ENCODE measurements at places on chromosomes 2 and 18.

GRCh38 chr2:150135223-150135883 lies 352.1 kb downstream of the RND3 start:
- no peak for DNase-seq

DNA sequence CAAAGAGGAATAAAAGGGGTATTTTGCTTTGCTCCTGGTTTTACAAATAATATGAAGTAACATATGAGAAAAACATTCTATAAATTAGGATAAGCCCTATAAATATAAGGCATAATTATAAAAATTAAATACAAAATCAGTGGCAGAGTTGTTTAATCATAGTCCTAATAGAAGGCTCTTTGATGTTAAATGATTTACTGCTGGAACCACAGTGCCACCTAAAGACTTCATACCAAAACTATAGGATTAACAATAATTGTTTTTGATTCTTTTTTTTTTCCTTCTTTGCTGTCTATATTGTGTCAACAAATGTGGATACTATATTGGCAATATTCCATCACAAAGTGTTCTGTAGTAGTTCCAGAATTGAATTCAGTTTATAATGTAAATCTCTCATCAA lies 837.7 kb upstream of the SLC39A10 start:
- DNase-seq = no peak

DNA sequence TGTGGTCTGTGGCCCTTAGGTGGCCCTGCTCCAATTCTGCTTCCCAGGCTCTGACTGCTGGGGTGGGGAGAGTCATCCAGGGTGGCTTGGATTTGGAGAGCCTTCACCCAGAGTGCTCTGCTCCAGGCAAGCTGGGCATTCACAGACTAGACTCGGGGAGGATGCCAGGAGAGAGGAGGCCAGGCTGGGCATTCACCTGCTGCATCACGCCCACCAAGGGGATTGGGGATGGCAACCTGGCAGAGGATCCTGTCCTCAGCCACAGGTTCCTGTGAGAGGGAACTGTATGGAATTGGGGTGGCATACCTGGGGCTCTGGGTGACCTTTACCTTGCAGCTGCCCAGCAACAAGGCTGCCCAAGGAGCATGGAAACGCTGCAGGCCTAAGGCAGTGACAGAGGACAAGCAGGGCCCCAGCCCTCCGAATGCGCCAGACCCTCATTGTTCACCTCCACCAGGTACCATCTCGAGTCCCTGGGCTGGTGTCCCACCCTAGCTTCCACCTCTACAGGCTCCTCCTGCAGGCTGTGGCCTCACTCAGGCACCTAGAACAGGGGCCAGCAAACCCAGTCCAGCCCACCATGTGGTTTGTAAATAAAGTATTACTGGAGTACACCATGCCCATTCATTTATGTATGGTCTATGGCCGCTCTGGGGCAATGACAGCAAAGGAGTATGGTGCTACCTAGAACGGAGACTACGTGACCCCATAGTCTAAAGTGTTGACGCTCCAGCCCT lies 255.3 kb upstream of the RAB6C start:
- DNase-seq = no peak

GRCh38 chr18:21342372-21342771 lies 100.3 kb downstream of the GREB1L start:
- no peak for DNase-seq

DNA sequence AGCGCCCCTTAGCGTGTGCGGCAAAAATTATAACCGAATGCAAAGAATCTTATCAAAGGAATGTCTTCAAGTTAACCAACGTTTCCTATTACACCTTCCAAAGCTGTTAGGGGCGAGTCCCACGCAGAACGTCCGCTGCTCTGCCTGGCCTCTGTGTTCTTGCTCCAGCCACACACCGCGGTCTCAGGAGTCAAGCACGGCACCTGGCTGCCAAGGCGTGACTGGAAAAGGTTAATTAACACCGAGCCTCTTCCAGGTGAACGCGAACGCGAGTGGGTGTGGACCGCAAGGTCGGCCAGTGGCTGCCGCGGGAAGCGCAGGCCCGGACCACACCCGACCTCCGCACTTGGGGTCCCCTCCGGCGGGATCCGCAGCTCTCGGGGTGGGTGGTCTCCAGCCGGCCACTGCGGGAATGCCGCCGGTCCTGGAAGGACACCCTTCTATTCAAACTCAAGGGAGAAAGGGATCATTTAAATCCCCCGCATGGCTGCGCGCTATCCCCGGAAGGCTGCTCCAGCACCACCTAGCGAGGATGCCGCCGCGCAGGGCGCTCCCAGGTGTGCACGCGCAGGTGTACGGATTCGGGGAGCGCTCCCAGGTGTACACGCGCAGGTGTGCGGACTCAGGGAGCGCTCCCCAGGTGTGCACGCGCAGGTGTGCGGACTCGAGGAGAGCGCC lies 830 bp downstream of the CYB5A start:
- DNase-seq = no peak
